ENCODE measurements at places on chromosomes 12 and 14.
A peak's percentile ranks its signal among the peaks of the same experiment; 100 is the strongest.

- DNase-seq, result no peak
Measured at GRCh38 chr12:50351120-50352043, 45.0 kb downstream of the FAM186A start.

DNA sequence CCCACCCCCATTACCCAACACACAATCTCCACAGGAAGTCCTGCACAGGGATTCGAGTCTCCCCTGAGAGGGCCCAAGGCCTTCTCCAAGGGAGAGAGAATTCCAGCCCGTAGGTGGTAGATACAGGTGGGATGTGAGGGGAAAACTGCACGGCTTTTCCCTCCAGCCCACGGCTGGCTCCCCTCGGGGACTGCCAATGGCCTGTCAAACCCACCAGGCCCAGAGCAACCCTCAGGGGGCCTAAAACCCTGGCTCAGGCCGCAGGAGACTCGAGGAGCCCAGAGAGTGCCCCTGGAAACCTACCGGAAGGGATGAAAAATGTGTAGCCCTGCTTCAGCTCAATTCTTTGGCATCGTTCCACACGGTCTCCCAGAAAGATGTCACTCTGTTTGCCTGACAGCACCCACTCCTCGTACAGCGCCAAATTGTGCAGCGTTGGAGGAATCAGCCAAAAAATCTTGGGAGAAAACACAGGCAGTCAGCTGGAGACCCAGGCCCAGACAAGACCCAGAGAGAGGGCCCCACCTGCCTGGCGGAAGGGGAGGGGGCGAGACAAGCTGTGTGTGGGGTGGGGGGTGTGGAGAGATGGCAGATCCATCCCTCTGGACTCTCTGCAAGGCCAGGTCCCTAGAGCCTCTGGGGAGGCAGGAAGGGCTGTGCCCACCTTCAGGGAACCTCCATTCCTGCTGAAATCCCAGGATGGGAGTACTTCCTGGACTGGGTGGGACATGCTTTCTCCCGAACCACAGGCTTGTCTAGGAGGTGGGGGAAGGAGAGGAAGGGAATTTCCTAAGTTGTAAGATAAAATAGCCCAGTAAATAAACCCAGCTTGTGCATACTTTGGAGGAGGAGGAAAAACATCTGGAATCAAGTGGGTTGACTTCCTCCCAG lies 48.1 kb downstream of the KDM2B start:
- DNase-seq, result no peak

DNA sequence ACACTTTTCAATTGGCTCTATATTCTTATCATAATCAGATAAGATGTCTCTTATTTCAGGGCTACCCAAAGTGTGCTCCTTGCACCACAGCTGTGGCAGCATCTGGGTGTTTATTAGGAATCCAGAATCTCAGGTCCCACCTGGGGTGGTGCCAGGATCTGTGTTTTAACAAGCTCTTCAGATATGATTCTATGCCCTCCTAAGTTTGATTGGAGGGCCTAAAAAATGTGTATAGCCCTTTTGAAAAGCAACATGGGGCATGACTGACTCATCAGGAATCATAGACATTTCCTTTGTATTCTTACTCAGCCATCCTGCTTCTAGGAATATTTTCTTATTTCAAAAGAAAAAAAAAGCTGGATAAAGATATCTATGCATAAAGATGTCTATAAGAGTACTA lies 103.1 kb downstream of the HELB start:
- no peak for DNase-seq

GRCh38 chr14:69625299-69626131 lies 14.1 kb downstream of the SUSD6 start:
- DNase-seq, result peak; percentile 70

- no peak for DNase-seq
Measured at GRCh38 chr12:45329702-45330101, 113.8 kb downstream of the ANO6 start.

DNA sequence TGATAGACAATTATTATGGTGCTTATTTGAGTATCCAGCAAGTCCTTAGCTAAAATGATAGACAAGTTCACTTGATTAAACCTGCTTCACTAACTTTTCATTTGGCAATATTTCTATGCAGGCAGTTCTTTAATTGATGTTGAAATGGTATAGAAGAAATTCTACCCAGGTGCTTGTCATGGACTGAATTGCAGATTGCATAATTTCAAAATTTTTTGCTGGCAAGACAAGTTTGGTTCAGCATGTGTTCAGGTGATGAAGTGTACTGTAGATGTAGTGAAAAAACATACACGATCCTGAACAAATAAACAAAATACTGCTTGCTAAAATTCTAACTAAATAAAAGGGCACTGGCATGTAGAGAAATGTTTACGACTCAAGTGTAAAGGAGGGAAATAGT lies 189.0 kb downstream of the FOXA1 start:
- DNase-seq, result no peak

DNA sequence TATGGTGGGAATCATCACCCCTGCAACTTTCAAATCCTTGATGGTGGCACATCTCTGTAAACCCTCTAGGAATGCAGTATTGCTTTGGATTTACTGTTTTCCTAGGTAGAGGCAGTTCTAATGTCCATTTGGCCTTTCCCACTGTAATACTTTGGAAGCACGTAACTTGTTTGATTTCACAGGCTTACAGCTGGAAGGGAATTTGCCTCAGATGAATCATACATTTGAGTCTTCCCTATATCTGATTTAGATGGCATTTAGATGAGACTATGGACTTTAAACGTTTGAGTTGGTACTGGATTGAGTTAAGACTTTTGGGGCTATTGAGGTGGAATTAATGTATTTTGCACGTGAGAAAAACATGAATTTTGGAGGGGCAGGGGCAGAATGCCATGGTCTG lies 35.9 kb downstream of the DAAM1 start:
- no peak for DNase-seq
